Caki2 (cell line): ENCODE measurements at places on chromosomes 1 and 21. TPM values are rescaled to one million over a fixed set of nuclear protein-coding genes. Genes with fewer than 3 reads are reported as not detected.

The APCS gene
- not detected in 2 replicates for total RNA-seq

The ACTN2 gene
- total RNA-seq = 0.71 and 4.8 TPM in 2 replicates

The NPHS2 gene
- not detected in 2 replicates for total RNA-seq

The NPR1 gene
- 0.41 TPM in 1 of 2 replicates, not detected in the other for total RNA-seq

The SPAG17 gene
- total RNA-seq = 0.27 and 4.5 TPM in 2 replicates

The KCNA3 gene
- not detected in 2 replicates for total RNA-seq

The AADACL4 gene
- total RNA-seq = not detected in 2 replicates

The TNFSF4 gene
- 0.23 and 1.8 TPM in 2 replicates for total RNA-seq

The STYXL2 gene
- total RNA-seq = not detected in 2 replicates

The CYYR1 gene
- total RNA-seq = not detected in 2 replicates

The LRRC38 gene
- total RNA-seq = not detected in 2 replicates

The SPRR5 gene
- not detected in 2 replicates for total RNA-seq

The HSPA6 gene
- total RNA-seq = 0.09 and 0.61 TPM in 2 replicates

The CC2D1B gene
- 24.6 and 34.5 TPM in 2 replicates for total RNA-seq

The DIRAS3 gene
- not detected in 2 replicates for total RNA-seq

The UBE2U gene
- not detected in 2 replicates for total RNA-seq

The APH1A gene
- total RNA-seq = 160 and 210 TPM in 2 replicates

The EMC1 gene
- 34.8 and 36.4 TPM in 2 replicates for total RNA-seq

GRCh38 chr1:14915356-14916054 is 238.0 kb upstream of the TMEM51 start:
- peak; percentile 44 for DNase-seq

DNA sequence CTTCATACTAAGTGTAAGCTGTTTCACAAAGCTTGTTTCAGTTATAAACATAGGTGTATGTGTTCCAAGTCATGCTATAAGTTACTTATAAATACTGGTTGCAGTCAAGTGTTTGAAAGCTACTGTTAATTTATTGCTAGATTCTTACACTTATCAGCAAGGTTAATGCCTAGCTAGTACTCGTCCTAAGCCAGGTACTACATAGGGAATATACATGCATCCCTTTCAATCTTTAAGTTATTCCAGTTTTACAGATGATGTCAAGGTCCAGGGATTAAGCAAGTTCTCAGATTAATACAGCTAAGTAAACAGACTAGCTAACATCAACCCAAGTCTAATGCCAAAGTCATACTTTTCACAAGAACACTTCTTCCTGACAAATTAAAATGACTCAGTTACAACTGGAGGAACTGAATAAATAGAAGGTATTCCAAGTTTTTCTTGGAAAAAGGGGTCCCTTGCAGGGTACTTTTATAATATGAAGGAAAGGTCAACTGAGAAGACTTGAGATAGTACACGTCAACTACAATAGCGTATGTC is 652.2 kb upstream of the USP24 start:
- no peak for DNase-seq

- DNase-seq = no peak
Measured at GRCh38 chr1:23480187-23481025, 3.6 kb downstream of the ASAP3 start.

DNA sequence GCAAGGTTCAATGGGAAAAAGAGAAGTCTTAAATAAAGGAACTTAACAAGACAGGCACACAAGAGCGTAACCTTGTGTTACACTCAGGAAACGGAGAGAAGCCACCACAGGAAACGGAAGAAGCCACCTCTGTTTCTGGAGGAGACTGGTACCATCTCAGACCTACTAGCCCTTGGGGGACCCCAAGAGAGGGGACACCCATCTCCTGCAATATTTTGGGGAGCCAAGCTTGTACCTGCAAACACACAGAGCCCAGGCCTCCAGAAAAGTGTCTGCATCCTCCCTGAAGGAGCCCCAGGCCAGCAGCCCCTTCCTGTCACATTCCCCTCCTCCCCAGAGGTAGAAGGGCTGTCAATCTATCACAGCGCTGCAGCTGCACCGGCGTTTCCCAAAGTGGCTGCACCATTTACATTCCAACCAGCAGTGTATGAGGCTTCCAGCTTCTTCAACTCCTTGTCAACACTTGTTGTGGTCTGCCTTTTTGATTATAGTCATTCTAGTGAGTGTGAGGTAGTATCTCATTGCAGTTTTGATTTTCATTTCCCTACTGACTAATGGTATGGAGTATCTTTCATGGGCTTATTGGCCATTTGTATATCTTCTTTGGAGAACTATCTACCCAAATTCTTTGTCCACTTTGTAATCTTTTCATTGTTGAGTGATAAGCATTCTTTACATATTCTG is 23.0 kb upstream of the PADI1 start:
- DNase-seq = no peak

GRCh38 chr1:72649991-72650390 is 367.7 kb upstream of the NEGR1 start:
- no peak for DNase-seq

GRCh38 chr1:110436635-110437034 is 14.3 kb upstream of the PROK1 start:
- no peak for DNase-seq

GRCh38 chr1:201404722-201405483 is 5.8 kb upstream of the LAD1 start:
- DNase-seq = no peak

GRCh38 chr1:50873458-50874187 is 86.4 kb downstream of the FAF1 start:
- peak; percentile 92 for DNase-seq

GRCh38 chr1:189859385-189859977 is 618.2 kb downstream of the BRINP3 start:
- no peak for DNase-seq

GRCh38 chr1:93801471-93801870 is 77.5 kb downstream of the DNTTIP2 start:
- no peak for DNase-seq

- no peak for DNase-seq
Measured at GRCh38 chr1:70415882-70416281, 4.8 kb downstream of the CTH start.

GRCh38 chr1:68974447-68974846 is 477.6 kb upstream of the DEPDC1 start:
- no peak for DNase-seq

- no peak for DNase-seq
Measured at GRCh38 chr21:37821786-37822450, 94.3 kb downstream of the KCNJ6 start.

GRCh38 chr1:226110249-226111097 is 48.0 kb downstream of the H3-3A start:
- DNase-seq = peak; percentile 75

DNA sequence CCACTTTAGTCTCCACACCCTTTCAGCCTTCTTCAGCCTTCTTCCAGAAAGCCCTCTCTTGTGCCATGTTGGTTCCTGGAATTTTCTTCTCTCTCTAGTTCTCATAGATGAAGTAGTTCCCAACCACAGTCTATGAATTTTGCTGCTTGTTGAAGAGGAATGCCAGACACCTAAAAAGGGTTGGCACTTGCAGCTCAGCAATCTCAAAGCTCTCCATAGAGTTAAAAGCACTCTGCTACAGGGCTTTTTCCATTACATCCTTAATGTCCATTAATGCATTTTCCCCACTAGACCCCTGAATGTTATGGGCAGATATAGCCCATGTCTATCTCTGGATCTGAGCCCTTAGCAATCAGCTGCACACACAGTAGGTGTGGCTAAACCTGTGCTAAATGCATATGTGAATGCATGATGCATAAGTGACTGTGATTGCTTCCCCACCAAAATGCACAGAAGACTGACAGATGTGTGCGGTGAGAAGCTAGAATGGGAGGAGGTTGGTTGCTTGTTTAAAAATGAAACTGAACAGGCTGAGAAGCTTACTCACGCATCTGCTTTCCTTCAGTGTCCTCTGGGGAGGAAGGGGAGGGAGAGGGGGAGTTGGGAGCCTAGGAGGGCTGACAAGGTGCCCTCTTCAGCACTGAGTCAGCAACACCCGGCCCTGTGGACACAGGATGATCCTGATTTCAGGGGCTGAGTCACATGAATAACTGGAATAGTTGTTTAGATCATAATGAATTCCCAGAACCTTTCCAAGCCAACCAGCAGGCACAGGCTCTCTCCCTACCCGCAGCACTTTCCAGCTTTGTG is 146.1 kb upstream of the FGGY start:
- peak; percentile 97 for DNase-seq

- DNase-seq = no peak
Measured at GRCh38 chr1:245235156-245235555, 80.4 kb downstream of the KIF26B start.

DNA sequence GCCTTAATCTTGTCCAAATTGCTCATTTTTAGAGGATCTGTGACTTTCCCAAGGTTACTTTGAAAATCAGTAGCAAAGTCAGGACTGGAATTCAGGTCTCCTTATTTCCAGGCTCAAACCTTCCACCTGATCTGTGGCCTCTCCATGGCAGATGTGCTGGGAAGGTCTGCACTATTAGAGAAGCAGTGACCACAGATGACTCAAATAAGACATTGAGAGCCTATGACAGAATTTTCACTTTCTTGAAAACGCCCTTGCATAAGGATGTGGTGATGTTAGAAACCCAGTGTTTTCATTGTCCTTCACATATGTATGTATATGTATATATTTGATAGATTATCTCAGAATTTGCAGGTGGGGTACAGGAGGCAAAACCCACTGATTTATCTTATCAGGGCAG is 45.3 kb downstream of the TTC39A start:
- DNase-seq = no peak

- no peak for DNase-seq
Measured at GRCh38 chr1:162139211-162139610, 69.7 kb downstream of the NOS1AP start.

GRCh38 chr1:210800301-210800700 is 333.6 kb downstream of the KCNH1 start:
- no peak for DNase-seq

GRCh38 chr1:17258758-17259130 is 9.8 kb downstream of the PADI3 start:
- no peak for DNase-seq

- DNase-seq = no peak
Measured at GRCh38 chr1:24206083-24206464, 19.0 kb upstream of the IFNLR1 start.

DNA sequence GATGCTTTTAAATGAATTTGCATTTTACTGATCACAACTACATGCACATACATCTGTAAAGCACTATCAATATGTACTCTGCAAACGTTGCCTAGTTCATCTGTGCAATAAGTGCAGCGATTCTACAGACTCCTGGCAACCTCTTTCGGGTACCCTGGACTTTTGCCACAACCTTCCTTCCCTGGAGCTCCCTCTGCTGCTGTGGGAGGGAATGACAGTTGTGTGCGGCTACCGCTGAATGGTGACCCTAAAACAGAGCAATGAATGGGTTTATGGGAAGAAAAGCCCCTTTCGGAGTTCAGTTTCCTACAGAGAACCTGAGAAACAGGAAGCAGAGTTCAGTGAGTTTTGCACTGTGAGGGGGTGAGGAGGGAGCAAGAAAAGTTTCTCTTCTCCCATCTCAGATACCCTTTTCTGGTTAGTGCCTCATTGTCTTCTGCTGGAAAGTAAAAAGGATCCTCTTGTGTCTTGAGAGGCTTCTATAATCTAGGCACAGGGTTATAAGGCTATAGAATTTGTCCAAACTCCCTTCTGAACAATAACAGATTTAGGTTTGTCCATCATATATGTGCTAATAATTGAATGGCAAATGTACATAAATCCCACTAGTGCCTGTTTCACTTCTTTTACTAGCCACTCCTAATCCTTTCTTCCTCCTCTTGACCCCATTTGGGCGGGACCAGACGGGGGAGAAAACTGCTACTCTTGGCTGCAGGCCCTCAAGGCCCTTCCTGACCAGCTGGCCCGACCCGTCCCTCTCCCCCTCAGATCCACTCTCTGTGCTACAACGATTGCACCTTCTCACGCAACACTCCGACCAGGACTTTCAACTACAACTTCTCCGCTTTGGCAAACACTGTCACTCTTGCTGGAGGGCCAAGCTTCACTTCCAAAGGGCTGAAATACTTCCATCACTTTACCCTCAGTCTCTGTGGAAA is 19.8 kb upstream of the SARS1 start:
- DNase-seq = no peak

- no peak for DNase-seq
Measured at GRCh38 chr1:84570436-84571149, 3.6 kb downstream of the CTBS start.

- no peak for DNase-seq
Measured at GRCh38 chr1:3498986-3499385, 44.5 kb downstream of the ARHGEF16 start.
